Type B pancreatic cell (in vitro differentiated cells): ENCODE measurements at places on chromosomes 13 and 19. TPM values are rescaled to one million over a fixed set of nuclear protein-coding genes. Genes with fewer than 3 reads are reported as not detected.

- DNase-seq, result no peak
These were observed 121.7 kb downstream of the FNDC3A start for GRCh38 chr13:49097374-49097773.

- no peak for DNase-seq
These were observed 46.1 kb downstream of the LATS2 start for GRCh38 chr13:21015284-21015683.

GRCh38 chr19:58409010-58409790 is 751 bp downstream of the ZNF584 start:
- no peak for DNase-seq

DNA sequence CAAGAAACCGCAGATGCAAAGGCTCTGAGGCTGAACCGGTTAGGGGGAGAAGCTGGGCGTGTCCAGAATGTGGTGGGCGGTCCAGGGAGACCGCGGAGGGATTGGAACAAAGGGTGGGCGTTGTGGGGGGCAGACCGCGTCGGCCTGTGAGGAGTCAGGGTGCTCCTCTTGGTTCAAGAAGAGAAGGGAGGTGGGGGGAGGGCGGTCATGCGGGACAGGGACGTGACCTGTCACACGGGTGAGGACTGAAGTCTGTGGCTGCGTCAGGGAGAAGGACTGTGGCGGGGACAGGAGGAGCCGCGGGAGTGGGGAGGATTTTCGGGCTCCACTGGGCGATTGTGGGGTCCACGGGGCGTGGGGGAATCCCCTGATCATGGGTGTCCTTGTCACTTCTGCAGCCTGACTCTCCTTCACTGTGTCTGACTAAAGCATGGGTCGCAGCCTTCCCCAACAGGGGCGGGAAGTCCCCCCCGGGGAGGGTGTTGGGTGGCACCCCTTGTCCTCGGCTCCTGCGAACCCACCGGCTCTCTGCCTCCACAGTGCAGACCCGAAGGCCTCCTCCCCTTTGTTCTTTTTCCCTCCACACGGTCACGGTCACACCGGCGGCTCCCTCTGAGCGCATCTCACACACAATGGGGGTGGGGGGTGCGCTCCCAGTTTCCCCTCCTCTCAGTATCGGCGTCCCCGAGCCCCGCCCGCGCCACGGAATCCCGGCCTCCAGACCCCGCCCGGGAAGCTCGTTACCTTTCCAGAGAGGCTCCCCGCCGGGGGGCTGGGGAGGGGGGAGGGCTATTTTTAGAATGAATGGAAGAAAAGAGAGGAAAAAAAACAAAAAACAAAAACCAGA is 16.4 kb upstream of the KCNN1 start:
- DNase-seq, result no peak

- DNase-seq, result no peak
These were observed 163.3 kb downstream of the KDM4B start for GRCh38 chr19:5132206-5132560.

- no peak for DNase-seq
These were observed 942.4 kb upstream of the PCDH20 start for GRCh38 chr13:62357887-62358645.

- no peak for DNase-seq
These were observed 187.8 kb downstream of the LHFPL6 start for GRCh38 chr13:39415008-39415802.

DNA sequence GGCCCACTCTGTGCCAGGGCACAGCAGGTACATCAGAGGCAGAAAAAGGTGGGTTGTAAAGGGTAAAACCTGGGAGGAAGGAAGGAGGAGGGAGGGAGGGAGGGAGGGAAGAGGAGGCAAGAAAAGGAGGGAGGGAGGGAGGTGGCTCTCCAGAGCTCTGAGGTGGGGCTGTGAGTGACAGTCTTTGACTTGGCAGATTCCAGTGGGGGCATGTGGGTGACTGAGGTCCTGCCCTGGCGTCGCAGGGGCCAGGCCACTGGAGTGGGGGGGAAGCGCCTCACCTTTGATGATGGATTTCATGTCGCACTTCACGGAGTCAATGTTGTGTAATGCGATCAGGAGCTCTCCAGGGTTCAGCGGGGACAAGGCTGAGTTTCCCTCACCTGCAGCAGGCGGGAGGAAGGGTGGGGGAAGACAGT is 6.0 kb upstream of the RSPH6A start:
- DNase-seq, result no peak

GRCh38 chr19:12723641-12724426 is at the start of gene TNPO2:
Gene TNPO2 (minus strand): TSS chr19:12723932. CDS start chr19:12720977, 2,955 bp downstream.
- peak; percentile 83 for DNase-seq

Gene LILRA5
- total RNA-seq, result not detected in 2 replicates
